ENCODE measurements at places on chromosomes 1 and 21.
A peak's percentile ranks its signal among the peaks of the same experiment; 100 is the strongest.

GRCh38 chr1:178399177-178399728, 97.5 kb downstream of the CLEC20A start:
- no peak for DNase-seq

DNA sequence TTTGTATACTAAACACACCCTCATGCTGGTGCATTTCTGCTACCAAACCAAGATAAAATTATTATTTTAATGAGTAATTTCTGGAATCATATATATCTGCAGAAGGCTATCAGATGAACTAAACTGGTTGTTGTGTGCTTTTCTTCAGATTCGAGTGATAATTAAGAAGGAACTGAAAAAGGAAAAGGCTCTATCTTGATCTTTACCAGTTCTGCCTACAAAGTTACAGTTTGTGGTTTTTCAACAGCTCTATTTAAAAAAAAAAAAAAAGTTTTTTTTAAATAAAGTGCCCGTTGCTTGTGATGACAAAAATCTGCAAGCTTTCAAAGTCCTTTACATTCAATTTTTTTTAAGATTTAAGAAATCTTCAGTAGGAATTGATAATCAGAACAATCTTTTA, 13.6 kb downstream of the DENND1B start:
- DNase-seq: no peak

GRCh38 chr1:19780267-19780877, 19.3 kb downstream of the TMCO4 start:
- DNase-seq: no peak

- DNase-seq: no peak
Measured at GRCh38 chr1:118947003-118947765, 41.0 kb downstream of the TBX15 start.

GRCh38 chr1:203944651-203945404, 83.4 kb downstream of the SNRPE start:
- no peak for DNase-seq

DNA sequence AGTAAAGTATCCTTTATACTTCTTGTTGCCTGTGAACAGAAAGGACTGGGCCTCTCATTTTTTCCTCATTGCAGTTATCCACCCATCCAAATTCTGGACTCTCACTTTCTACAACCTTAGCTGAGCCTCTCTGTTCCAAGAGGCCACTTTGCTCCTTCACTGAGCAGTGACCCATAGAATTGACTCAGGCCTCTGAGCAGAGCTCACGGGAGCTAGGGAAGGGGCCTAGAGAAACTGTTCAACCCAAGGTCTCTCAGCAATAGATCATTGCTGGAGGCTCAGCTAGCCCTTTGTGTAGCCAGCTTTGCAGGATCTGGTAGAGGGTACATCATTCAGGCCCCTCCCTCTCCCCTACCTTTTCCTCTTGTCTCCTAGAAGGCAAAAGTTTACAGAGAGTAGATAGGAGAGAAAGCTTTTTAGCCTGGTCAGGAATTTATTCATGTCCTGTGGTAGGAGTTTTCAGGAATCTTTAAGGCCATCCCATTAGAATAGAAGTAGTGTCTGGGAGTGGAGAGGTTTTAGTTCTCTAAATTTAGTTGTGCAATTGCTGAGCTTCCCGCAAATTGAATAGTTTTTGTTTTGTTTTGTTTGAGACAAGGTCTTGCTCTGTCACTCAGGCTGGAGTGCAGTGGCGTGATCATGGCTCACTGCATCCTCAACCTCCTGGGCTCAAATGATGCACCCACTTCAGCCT, 6.7 kb downstream of the INTS3 start:
- DNase-seq: no peak

DNA sequence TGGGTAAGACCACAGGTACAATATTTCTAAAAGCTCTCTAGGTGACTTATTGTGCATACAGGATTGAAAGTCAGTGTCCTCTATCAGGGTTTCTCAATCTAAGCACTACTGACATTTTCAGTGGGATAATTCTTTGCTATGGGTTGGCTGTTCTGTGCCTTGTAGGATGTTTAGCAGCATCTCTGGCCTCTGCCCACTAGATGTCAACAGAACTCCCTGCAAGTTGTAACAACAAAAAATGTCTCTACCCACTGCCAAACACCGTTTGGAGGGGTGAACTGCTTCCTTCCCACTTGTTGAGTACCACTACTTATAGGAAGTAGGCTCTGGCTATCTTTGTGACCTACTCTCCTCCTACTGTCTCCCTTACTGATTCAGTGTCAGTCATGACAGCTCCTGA, 90.1 kb upstream of the ZRANB2 start:
- DNase-seq: no peak

DNA sequence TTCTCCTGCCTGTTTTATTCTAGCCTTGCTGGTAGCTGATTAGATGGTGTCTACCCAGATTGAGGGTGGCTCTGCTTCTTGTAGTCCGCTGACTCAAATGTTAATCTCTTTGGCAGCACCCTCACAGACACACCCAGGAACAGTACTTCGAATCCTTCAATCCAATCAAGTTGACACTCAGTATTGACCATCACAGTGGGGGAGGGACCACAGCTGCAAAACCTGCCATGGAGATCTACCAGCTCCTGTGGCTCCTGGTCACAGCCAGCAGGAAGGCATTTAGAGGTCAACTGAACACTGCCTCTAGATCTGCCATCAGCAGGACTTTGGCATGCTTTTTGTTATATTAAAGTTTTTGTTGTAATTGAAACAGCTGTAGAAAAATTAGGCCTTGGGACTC, 146.9 kb downstream of the RWDD3 start:
- DNase-seq: no peak

GRCh38 chr1:228280106-228280901, 72.5 kb downstream of the OBSCN start:
- no peak for DNase-seq

GRCh38 chr21:14353231-14353630, 29.7 kb downstream of the HSPA13 start:
- DNase-seq: no peak

GRCh38 chr1:34488080-34488708, 266.7 kb upstream of the GJB5 start:
- DNase-seq: no peak

GRCh38 chr1:40806731-40807695, 23.4 kb downstream of the KCNQ4 start:
- no peak for DNase-seq

- no peak for DNase-seq
Measured at GRCh38 chr1:2003541-2004131, at the start of gene CFAP74. CFAP74 (minus strand) TSS chr1:2003786; CDS start chr1:1990956, 12,830 bp downstream.

DNA sequence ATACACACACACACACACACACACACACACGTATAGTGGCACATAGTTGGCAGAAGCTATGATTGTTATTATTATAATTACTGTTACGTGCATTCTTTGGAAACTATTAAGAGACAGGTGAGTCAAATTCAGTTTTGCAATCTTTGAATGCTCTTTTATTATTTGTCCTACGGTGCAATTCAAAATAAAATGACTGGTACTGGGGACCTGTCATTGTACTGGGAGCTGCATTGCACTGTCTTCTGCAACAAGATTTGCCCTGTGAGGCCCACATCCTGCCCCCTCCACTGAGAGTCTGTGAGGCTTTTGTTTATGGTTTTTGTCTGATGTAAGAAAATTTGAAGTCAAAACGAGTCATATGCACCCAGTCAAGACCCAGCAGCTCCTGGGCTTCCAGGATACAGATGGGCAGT, 1.9 kb downstream of the LY9 start:
- peak; percentile 27 for DNase-seq

DNA sequence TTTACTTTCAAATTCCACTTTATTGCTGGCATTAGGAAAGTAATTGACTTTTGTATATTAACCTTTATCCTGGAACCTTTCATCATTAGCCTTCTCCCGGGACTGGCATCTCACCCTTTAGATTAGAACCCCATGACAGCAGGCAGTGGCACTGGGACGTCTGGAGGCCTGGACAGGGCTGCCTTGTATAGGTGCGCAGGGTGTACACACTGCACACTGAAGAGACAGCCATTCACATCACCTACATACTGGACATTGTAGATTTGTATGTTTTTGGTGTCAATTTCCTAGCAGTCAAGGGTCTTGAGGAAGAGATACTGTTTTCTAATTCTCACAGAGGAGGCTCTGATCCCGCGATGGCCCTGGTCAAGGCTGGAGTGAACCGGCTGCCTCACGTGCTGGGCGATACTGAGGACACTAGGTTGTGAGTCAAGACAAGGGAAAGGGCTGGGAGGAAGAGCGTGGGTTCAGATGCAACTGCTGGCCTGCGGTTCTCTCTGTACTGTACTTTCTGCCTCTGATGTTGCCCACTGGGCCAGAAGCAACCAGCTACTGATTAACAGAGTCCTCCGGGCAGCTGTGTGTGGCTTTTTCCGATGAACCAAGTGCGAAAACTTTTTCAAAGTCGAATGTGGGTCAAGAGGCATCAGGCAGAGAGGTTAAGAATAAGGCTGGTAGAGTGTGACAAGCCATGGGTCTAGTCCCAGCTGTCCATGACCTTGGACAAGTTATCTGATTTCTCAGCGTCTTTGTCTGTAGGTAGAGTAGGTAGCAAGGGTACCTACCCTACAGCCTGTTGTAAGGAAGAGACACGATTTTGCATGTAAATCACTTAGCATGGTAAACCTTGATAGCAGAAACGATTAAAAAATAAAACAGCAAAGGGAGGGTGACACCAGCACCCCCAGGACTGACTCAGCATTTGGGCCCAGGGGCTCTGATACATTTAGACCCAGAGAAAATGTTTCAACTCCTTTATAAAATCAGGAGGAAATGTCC, 38.2 kb upstream of the SLC25A33 start:
- no peak for DNase-seq

GRCh38 chr1:26363549-26364448, 8.8 kb downstream of the ZNF683 start:
- peak; percentile 72 for DNase-seq

DNA sequence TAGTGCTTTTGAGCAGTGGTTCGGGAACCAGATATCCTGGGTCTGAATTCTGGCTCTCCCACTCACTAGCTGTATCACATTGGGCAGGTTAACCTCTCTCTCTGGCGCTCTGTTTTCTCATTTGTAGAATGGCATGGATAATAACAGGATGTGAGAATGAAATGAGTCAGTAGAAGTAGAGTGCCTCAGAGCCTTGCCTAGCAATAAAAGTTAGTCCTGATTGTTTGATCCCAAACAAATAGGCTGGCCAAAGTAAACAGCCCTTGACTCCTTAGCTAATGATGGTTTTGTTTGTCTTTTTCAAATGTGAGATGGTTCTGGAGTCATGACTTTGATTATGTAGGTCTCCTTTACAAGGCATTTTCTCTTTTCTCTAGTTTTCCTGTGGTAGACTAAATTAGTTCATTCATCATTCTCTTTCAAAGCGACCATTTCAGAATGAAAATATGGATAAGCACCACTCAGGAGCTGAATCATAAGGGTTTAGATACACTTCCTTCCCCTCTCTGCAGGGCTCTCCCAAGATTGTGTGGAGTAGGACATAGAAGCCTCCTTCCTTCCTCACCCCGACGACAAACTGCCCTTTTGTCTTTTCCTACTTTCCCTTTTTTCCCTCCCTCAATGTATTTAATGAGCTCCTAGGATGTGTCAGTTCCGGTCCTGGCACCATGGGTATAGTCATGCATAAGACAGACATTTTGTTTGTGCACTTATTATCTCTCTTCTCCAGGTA, 23.1 kb downstream of the KIAA0040 start:
- DNase-seq: no peak

- DNase-seq: no peak
Measured at GRCh38 chr1:35044431-35044830, 12.7 kb upstream of the ZMYM6 start.

- no peak for DNase-seq
Measured at GRCh38 chr1:170296642-170297041, 150.9 kb downstream of the NTMT2 start.

DNA sequence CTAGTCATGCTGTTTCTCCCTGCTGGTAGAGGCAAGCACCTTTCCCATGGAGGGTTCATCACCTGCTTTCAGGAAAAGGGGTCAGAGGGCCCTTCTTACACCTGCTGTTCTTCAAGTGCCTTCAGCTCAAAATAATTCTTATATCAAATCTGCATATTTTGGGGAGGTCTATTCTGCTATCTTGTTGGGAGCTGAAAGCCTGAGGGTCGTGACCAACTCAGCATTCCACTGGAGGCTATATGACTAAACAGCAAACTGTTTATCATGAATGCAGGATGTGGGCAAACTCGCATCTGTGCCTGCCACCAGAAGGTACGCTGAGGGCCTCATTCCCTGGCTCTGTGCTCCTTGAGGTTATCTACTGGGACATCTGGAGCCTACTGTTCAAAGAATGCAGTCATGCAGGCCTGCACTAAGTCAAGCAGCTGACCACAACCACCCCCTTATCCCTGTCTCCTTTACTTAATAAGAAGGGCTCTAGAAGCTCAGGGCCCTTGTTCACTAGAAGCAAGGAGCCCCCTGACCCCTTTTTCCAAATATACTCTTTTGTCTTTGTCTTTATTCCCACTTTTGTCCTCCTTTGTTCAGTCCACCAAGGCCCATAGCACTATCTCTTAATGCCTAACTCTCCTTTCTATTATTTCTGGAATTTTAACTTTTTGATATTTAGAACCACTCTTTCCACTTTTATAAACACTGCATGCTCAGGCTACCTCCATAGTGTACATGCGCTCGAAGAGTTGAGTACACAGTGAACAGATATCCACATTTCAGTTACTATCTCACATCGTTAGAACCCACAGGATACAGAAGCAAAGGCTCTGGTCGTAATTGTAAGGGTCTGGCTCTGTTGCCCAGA, 4.5 kb upstream of the TRIM17 start:
- DNase-seq: no peak

DNA sequence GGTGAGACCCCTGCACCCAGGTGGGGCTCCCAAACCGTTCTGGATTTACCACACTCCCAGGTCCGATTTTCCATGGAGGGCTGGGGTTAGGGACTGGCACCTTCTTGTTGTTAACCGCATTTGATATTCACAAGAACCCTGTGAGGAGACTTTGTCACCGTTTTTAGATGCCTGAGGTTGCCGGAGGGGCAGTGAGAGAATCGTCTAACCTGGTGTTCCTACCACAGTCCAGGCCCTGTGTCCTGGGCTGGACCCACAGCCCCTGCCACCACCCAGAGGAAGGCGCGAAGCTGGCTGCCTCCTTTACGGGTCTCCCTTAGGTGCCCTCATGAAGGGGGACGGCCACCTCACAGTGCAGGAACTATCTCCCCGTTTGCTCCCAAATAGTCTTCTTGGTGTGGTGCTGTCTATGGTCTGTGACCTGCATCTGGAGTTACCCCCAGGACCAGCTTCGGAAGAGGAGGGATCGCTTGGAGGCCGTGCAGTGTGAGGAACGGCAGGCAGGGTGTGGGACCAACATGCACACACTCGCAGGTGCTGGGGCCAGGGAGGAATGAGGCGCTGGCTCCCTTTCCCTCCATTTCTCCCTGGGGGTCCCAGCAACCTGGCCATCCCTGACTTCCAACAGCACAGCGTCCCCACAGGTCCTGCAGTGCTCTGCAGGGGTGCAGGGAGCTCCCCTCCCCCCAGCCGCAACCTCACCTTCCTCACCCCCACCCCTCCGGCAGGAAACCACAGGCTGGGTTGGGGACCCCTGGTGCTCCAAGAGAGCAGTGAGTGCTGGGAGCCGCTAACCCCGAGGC, 7.0 kb downstream of the SIM2 start:
- DNase-seq: no peak

GRCh38 chr1:203743091-203743571, 21.9 kb upstream of the LAX1 start:
- no peak for DNase-seq

- DNase-seq: no peak
Measured at GRCh38 chr1:85467036-85467435, 2.1 kb upstream of the DDAH1 start.

Data from stimulated activated CD8-positive, alpha-beta memory T cell treated with anti-CD3 and anti-CD28 coated beads, Interleukin-4, amount 100 ng/mL, for 4 hours (primary cell).